ENCODE measurements at places on chromosomes 2 and 18. TPM values are rescaled to one million over a fixed set of nuclear protein-coding genes. Genes with fewer than 3 reads are reported as not detected.

PLA2R1 gene
- 14.5 TPM for total RNA-seq

STK39 gene
- 9.4 TPM for total RNA-seq

RFX8 gene
- 1.6 TPM for total RNA-seq

BOK gene
- 117 TPM for total RNA-seq

MROH2A gene
- total RNA-seq = not detected

TCF23 gene
- not detected for total RNA-seq

SLC11A1 gene
- total RNA-seq = 0.05 TPM

FAHD2B gene
- 3.6 TPM for total RNA-seq

TUBB8B gene
- total RNA-seq = not detected

GPR35 gene
- 0.24 TPM for total RNA-seq

GDF7 gene
- 9.5 TPM for total RNA-seq

KIAA2012 gene
- total RNA-seq = not detected

CRACDL gene
- total RNA-seq = 13.3 TPM

GRB14 gene
- total RNA-seq = 3.2 TPM

ANKAR gene
- total RNA-seq = 1.2 TPM

PDK1 gene
- 10.0 TPM for total RNA-seq

NT5C1B gene
- total RNA-seq = not detected

ANKRD62 gene
- total RNA-seq = not detected

SAG gene
- total RNA-seq = not detected

GPR45 gene
- total RNA-seq = not detected

DUSP2 gene
- total RNA-seq = 0.10 TPM

DOK6 gene
- 1.2 TPM for total RNA-seq

EPB41L3 gene
- total RNA-seq = 40.9 TPM

PRKAG3 gene
- not detected for total RNA-seq

STEAP3 gene
- 17.4 TPM for total RNA-seq

GPR155 gene
- 3.8 TPM for total RNA-seq

CCDC85A gene
- total RNA-seq = 8.0 TPM

TUBA3E gene
- total RNA-seq = not detected

SERPINB2 gene
- 33.7 TPM for total RNA-seq

TGFA gene
- 0.93 TPM for total RNA-seq

ABCG5 gene
- total RNA-seq = not detected

PCARE gene
- not detected for total RNA-seq

IL36RN gene
- not detected for total RNA-seq

MOCOS gene
- 1.8 TPM for total RNA-seq

XDH gene
- total RNA-seq = 0.05 TPM

REEP1 gene
- total RNA-seq = 0.06 TPM

SP140 gene
- total RNA-seq = 0.10 TPM

B4GALT6 gene
- total RNA-seq = 10.2 TPM

TEKT4 gene
- total RNA-seq = not detected

APCDD1 gene
- 0.12 TPM for total RNA-seq

HDHD2 gene
- total RNA-seq = 10.7 TPM

L3MBTL4 gene
- 0.53 TPM for total RNA-seq

BMP10 gene
- total RNA-seq = not detected

UGT1A5 gene
- total RNA-seq = not detected

CERKL gene
- not detected for total RNA-seq

INHBB gene
- 2.4 TPM for total RNA-seq

KCNK3 gene
- total RNA-seq = 0.53 TPM

RGPD8 gene
- total RNA-seq = 4.6 TPM

TANC1 gene
- 80.0 TPM for total RNA-seq

CRYBA2 gene
- not detected for total RNA-seq

ZSWIM2 gene
- not detected for total RNA-seq

Measured in glomerular endothelial cell (primary cell).